ENCODE measurements at places on chromosomes 5 and 9. TPM values are rescaled to one million over a fixed set of nuclear protein-coding genes. Genes with fewer than 3 reads are reported as not detected.

- no peak overlapping the region for H3K4me3 ChIP-seq
- H3K4me1 ChIP-seq, result no peaks in the 10 kb centered on the region
- H3K36me3 ChIP-seq, result no peaks in the 10 kb centered on the region
- no peaks in the 10 kb centered on the region for H3K27me3 ChIP-seq
Measured at GRCh38 chr5:114435885-114436299, 74.0 kb downstream of the KCNN2 start.

- DNase-seq, result no peak
- no peak overlapping the region for H3K4me3 ChIP-seq
- peaks cover 83% of the 10 kb centered on the region for H3K36me3 ChIP-seq
Measured at GRCh38 chr9:113526841-113527240, 63.3 kb downstream of the RGS3 start.

DNA sequence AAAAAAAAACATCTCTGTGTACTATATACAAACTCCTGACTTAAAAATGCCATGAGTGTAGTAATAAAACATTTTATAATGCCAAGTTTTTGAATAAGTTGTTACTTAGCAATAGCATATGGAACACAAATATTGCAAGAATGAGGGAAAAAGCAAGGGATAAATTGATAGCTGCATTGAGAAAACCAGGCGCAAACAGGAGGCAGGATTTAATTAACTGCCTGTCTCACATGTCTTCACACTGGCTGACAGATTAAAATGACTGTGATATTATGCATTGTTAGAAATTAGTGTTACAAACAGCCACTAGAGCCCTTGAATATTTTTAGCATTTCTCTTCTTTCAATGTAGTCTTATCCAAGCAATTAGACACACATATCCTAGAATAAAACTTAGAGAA, 1817.5 kb upstream of the NUDT12 start:
- H3K27me3 ChIP-seq, result no peaks in the 10 kb centered on the region
- H3K27ac ChIP-seq, result no peak overlapping the region
- no peaks in the 10 kb centered on the region for H3K4me1 ChIP-seq
- H3K36me3 ChIP-seq, result no peaks in the 10 kb centered on the region
- no peak for DNase-seq

DNA sequence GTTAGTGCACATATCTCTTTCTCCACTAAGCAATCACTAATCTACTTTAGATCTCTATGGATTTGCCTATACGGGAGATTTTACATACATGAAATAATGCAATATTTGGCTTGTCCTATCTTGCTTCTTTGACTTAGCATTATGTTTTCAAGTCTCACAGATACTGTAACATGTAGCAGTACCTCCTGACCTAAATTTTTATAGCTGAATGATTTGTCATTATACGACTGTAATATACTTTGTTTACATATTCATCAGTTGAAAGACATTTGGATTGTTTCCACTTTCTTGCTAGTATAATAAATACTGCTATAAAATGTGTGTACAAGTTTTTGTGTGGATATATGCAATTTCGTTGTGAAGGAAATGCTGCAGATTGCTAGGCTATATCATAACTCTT, 1520.8 kb upstream of the CDH6 start:
- DNase-seq, result no peak
- no peaks in the 10 kb centered on the region for H3K36me3 ChIP-seq
- H3K4me1 ChIP-seq, result no peaks in the 10 kb centered on the region
- no peak overlapping the region for H3K27ac ChIP-seq
- no peaks in the 10 kb centered on the region for H3K27me3 ChIP-seq
- no peak overlapping the region for H3K4me3 ChIP-seq

- H3K4me3 ChIP-seq, result no peak overlapping the region
- DNase-seq, result no peak
- no peaks in the 10 kb centered on the region for H3K4me1 ChIP-seq
- H3K36me3 ChIP-seq, result no peaks in the 10 kb centered on the region
- H3K27me3 ChIP-seq, result peaks cover 11% of the 10 kb centered on the region
Measured at GRCh38 chr5:61653807-61654580, 321.9 kb downstream of the ZSWIM6 start.

DNA sequence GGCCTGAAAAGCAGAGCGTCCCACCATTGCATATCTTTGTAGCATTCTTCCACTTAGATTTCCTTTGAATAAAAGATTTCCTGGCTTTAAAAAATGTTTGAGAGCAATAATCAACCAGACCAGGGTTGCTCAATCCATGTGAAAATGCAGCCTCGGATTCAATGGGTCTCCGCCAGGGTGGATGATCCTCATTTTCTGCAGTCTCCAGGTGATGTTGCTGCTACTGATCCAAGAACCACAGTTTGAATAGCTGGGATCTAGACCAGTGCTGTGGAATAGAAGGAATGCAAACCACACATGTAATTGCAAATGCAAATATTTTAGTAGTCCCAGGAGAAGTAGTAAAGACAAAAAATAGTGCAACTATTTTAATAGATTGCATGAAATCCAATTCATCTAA, 317.6 kb downstream of the IRX1 start:
- no peak overlapping the region for H3K4me3 ChIP-seq
- no peak overlapping the region for H3K27ac ChIP-seq
- no peaks in the 10 kb centered on the region for H3K27me3 ChIP-seq

DNA sequence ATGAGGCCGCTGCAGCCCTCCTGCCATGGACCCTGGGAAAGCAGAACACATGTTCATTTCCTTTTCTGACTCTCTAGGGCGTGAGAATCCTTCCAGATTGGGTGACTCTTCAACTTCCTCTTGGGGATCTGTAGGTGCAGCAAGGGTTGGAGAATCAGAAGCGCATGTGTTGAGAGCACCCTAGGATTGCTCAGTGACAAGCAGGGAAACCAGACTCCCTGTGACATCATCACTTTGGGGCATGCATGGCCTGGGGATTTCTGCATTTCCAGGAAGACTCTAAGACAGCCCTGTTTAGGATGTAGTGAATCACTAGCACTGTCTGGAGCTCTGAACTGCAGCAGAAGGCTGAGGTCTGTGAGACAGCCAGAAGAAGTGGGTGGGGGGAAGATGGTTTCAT, 15.1 kb upstream of the LCP2 start:
- H3K36me3 ChIP-seq, result no peaks in the 10 kb centered on the region
- H3K27ac ChIP-seq, result peak overlapping the region; percentile 39
- peak; percentile 55 for DNase-seq
- H3K4me1 ChIP-seq, result peaks cover 41% of the 10 kb centered on the region

DNA sequence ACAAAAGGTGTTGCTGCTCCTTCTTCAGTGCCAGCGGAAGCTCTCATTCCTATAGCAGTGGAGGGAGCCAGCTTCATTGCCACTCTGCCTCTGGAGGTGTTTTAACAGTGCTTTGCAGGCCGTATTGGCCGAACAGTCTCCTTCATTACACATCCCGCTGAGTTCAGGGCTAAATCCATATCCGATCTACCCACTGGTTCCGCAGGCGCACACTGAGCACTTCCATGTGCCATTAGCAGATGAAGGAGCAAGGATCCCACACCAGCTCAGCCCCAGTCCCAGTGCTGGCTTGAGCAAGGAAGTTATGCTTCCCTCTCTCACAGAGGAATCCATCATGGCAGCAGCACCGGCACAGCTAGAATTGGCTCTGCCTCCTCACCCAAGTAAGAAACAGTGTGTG, 121.2 kb upstream of the IRX2 start:
- no peaks in the 10 kb centered on the region for H3K4me1 ChIP-seq
- no peak overlapping the region for H3K27ac ChIP-seq
- DNase-seq, result no peak
- no peak overlapping the region for H3K4me3 ChIP-seq
- no peaks in the 10 kb centered on the region for H3K36me3 ChIP-seq

DNA sequence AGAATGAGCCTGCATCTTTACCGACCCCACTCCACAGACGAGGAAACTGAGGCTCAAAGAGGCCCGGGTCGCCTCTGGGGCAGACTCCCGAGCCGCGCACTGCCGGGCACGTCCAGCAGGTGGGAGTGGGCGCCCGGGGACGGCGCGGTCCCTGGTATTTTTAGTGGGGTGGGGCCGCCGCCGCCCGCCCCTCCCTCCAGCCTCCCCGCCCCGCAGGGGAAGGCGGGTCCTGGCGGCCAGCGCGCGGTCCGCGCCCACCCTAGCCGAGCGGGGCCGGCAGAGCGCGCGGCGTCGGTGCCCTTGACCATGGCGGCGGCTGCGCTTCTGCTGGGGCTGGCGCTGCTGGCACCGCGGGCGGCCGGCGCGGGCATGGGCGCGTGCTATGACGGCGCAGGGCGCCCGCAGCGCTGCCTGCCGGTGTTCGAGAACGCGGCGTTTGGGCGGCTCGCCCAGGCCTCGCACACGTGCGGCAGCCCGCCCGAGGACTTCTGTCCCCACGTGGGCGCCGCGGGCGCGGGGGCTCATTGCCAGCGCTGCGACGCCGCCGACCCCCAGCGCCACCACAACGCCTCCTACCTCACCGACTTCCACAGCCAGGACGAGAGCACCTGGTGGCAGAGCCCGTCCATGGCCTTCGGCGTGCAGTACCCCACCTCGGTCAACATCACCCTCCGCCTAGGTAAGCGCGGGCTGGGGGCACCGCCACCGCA, at the start of gene LAMC3:
TSS of gene LAMC3 (plus strand) at position 266 of the 710 bp plus-strand sequence. CDS start at position 307, 41 bp downstream.
- DNase-seq, result no peak
- no peak within 1 kb of the TSS for H3K4me3 ChIP-seq
- H3K27ac ChIP-seq, result no peak within 1 kb of the TSS
- peaks cover 13% of the 10 kb centered on the region for H3K27me3 ChIP-seq
- H3K4me1 ChIP-seq, result peaks cover 5% of the 10 kb centered on the region

- no peak for DNase-seq
- H3K36me3 ChIP-seq, result no peaks in the 10 kb centered on the region
- peaks cover 15% of the 10 kb centered on the region for H3K4me1 ChIP-seq
- peaks cover 26% of the 10 kb centered on the region for H3K27me3 ChIP-seq
Measured at GRCh38 chr5:10553476-10553875, 10.4 kb upstream of the ANKRD33B start.

DNA sequence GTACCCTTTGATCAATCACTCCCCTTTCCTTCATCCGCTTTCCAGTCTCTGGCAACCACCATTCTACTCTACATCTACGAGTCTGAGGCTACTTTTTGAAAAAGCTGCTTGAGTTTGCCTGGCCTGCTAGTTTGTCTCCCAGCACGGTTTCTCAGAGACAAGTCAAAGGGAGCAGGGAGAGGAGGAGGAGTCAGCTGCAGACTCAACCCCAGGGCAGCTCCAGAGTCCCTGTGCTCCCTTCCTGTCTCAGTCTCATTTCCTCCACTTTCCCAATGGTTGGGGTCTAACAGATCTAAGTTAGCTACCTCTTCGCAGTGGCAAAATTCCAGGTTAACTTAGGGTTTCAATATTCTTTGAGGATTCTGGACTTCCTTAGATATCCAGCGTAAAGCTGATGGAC, 80.0 kb upstream of the PCA3 start:
- peaks cover 2% of the 10 kb centered on the region for H3K27me3 ChIP-seq
- no peak overlapping the region for H3K27ac ChIP-seq
- H3K4me1 ChIP-seq, result peaks cover 9% of the 10 kb centered on the region
- DNase-seq, result no peak
- H3K36me3 ChIP-seq, result no peaks in the 10 kb centered on the region

GRCh38 chr5:55991768-55992486, 2.8 kb downstream of the IL6ST start:
- peaks cover 31% of the 10 kb centered on the region for H3K36me3 ChIP-seq
- peaks cover 60% of the 10 kb centered on the region for H3K4me1 ChIP-seq
- H3K27ac ChIP-seq, result no peak overlapping the region
- peak overlapping the region; percentile 22 for H3K4me3 ChIP-seq

- H3K36me3 ChIP-seq, result peaks cover 10% of the 10 kb centered on the region
- no peak for DNase-seq
- H3K4me1 ChIP-seq, result peaks cover 17% of the 10 kb centered on the region
- no peak overlapping the region for H3K4me3 ChIP-seq
- peaks cover 8% of the 10 kb centered on the region for H3K27me3 ChIP-seq
Measured at GRCh38 chr5:115627295-115627865, 1.5 kb upstream of the TMED7 start.

DNA sequence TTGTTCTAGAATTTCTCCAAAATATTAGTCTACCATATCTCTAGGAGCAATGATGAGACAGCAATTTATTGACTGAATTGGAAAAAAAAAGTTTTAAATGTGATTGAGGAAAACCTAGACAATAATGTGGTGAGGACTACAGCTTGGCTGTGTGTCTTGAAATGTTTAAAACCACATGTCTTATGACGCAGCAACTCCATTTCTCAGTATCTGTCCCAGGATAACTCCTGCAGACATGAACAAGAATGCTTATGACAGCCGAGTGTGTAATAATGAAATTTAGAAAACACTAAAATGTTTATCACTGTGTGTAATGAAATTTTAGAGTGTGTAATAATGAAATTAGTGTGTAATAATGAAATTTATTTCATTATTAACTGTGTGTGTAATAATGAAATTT, 254.1 kb upstream of the DAPK1 start:
- H3K4me3 ChIP-seq, result no peak overlapping the region
- DNase-seq, result no peak
- H3K27ac ChIP-seq, result no peak overlapping the region
- no peaks in the 10 kb centered on the region for H3K36me3 ChIP-seq
- H3K4me1 ChIP-seq, result no peaks in the 10 kb centered on the region

LHFPL2 gene
- 0.34 TPM for total RNA-seq

ABLIM3 gene
- total RNA-seq, result not detected

SPINK4 gene
- total RNA-seq, result not detected
